Thoracic aorta endothelial cell (primary cell): ENCODE measurements at places on chromosomes 2 and 18. TPM values are rescaled to one million over a fixed set of nuclear protein-coding genes. Genes with fewer than 3 reads are reported as not detected.

SIX3 gene
- total RNA-seq: not detected in 2 replicates

IL1R1 gene
- total RNA-seq: 5.4 and 10.9 TPM in 2 replicates

DYSF gene
- 122 and 135 TPM in 2 replicates for total RNA-seq

TSPYL6 gene
- total RNA-seq: not detected in 2 replicates

MYO1B gene
- total RNA-seq: 45.5 and 84.6 TPM in 2 replicates

AP1S3 gene
- 3.7 and 7.3 TPM in 2 replicates for total RNA-seq

GPR35 gene
- 0.13 and 0.14 TPM in 2 replicates for total RNA-seq

SERPINB3 gene
- not detected in 2 replicates for total RNA-seq

TUBA4B gene
- not detected in 2 replicates for total RNA-seq

CDH7 gene
- not detected in 2 replicates for total RNA-seq

MRO gene
- not detected in 2 replicates for total RNA-seq

FNDC4 gene
- 17.3 and 18.1 TPM in 2 replicates for total RNA-seq

CPO gene
- not detected in 2 replicates for total RNA-seq

RTP5 gene
- total RNA-seq: not detected in 2 replicates

HSPD1 gene
- 382 and 398 TPM in 2 replicates for total RNA-seq

EPC2 gene
- 32.7 and 33.6 TPM in 2 replicates for total RNA-seq

TM4SF20 gene
- total RNA-seq: not detected in 2 replicates

NUP35 gene
- total RNA-seq: 28.3 and 32.9 TPM in 2 replicates

NPAS2 gene
- 34.9 and 35.6 TPM in 2 replicates for total RNA-seq

ABCG8 gene
- not detected in 2 replicates for total RNA-seq

MDH1B gene
- 0.27 and 0.65 TPM in 2 replicates for total RNA-seq

NGEF gene
- total RNA-seq: 0.50 and 1.5 TPM in 2 replicates

CD8B2 gene
- total RNA-seq: not detected in 2 replicates

RAB6C gene
- total RNA-seq: not detected in 2 replicates

ATP6V1C2 gene
- total RNA-seq: 0.07 TPM in 1 of 2 replicates, not detected in the other

ALPG gene
- total RNA-seq: not detected in 2 replicates

SFT2D3 gene
- total RNA-seq: 3.2 and 4.9 TPM in 2 replicates

C1QL2 gene
- not detected in 2 replicates for total RNA-seq

ALK gene
- total RNA-seq: not detected in 2 replicates

LGALSL gene
- total RNA-seq: 2.7 and 4.7 TPM in 2 replicates

SANBR gene
- 26.3 and 29.8 TPM in 2 replicates for total RNA-seq

PLGLB2 gene
- total RNA-seq: 1.5 and 2.7 TPM in 2 replicates

PAPOLG gene
- total RNA-seq: 23.8 and 25.7 TPM in 2 replicates

FBXO15 gene
- 0.53 TPM in 1 of 2 replicates, not detected in the other for total RNA-seq

CYP27A1 gene
- total RNA-seq: 4.1 and 6.4 TPM in 2 replicates

MOCOS gene
- 0.53 and 1.7 TPM in 2 replicates for total RNA-seq

PPP1R7 gene
- total RNA-seq: 53.0 and 56.9 TPM in 2 replicates

NEB gene
- total RNA-seq: 1.2 and 1.3 TPM in 2 replicates

SIGLEC15 gene
- total RNA-seq: 0.14 TPM in 1 of 2 replicates, not detected in the other

MARCHF4 gene
- total RNA-seq: 9.6 and 10.9 TPM in 2 replicates

PARD3B gene
- total RNA-seq: 18.4 and 19.0 TPM in 2 replicates

ARL4C gene
- 2.1 and 4.4 TPM in 2 replicates for total RNA-seq
